ENCODE measurements at places on chromosomes 2 and 18. TPM values are rescaled to one million over a fixed set of nuclear protein-coding genes. Genes with fewer than 3 reads are reported as not detected.

DHRS9 gene
- total RNA-seq = 1.1 TPM

LCT gene
- not detected for total RNA-seq

DNA sequence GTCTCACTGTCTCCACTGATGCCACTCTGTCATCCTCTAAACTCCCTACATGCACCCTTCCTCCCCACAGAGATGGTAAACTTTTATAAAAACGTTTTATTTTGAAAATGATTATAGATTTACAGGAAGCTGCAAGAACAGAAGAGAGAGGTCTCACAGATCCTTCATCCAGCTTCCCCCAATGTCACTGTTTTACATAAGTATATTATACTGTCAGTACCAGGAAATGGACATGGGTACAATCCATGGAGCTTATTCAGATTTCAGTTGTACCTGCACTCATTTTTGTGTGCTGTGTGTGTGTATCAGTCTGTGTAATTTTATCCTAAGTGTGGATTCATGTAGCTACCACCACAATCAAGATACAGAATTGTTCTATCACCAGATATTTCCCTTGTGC is 46.7 kb upstream of the FOXI3 start:
- DNase-seq = no peak

- no peak for DNase-seq
These were observed 106.7 kb downstream of the METTL8 start for GRCh38 chr2:171327043-171327496.

GRCh38 chr2:38778687-38779082 is 675 bp downstream of the GEMIN6 start:
- no peak for DNase-seq

DNA sequence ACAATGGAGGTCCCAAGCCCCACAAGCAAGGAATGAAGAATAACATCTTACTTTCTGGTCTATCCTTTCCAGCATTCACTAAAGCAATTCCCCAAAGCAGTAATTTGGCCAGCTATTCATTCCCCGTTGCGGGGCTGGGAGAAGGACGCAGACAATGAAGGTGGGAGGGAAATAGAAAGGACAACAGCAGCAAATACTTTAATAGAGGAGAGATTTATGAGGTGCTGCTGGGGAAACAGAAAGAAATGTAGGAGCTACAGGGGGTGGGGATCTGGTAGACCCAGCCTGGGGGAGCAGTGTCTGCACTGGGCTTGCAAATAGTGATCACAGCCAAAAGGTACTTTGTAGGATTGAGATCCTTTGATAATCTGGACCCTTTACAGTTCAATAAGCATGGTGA is 13.9 kb upstream of the ATL2 start:
- DNase-seq = no peak

DNA sequence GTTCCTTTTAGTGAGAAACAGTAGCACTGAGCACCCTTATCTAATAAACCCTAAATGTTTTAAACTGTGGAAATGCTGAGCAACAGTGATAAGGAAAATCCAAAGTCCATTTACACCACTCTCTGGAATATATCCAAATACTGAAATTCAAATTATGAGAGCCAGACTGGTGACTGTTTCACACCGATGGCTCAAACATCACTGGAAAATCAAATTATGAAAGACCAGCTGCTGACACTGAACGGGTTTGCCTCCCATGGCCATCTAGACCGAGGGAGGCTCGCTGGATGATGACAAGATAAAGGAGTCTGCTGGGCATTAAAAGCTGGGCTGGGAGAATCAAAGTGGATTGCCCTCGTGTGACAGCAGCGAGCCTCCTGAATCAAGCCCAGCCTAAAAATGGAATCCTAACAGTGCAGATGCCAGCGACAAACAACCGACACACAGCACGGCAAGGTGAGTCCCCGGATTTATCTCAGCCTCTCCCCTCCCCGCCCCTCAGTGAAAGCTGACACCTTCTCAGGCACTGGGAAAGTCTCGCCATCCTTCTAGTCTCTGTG is 30.3 kb downstream of the SERPINE2 start:
- no peak for DNase-seq
